ENCODE measurements at places on chromosomes 5 and 9. TPM values are rescaled to one million over a fixed set of nuclear protein-coding genes. Genes with fewer than 3 reads are reported as not detected.
A peak's percentile ranks its signal among the peaks of the same experiment; 100 is the strongest.

GRCh38 chr9:106921341-106921899, 58.5 kb downstream of the ZNF462 start:
- H3K27ac ChIP-seq: no peak overlapping the region
- no peaks in the 10 kb centered on the region for H3K27me3 ChIP-seq
- H3K4me1 ChIP-seq: peaks cover 5% of the 10 kb centered on the region
- H3K4me3 ChIP-seq: no peak overlapping the region

- H3K4me3 ChIP-seq: no peak overlapping the region
- H3K27me3 ChIP-seq: no peaks in the 10 kb centered on the region
- peaks cover 19% of the 10 kb centered on the region for H3K4me1 ChIP-seq
These were observed 10.4 kb downstream of the ENHO start for GRCh38 chr9:34512131-34513078.

DNA sequence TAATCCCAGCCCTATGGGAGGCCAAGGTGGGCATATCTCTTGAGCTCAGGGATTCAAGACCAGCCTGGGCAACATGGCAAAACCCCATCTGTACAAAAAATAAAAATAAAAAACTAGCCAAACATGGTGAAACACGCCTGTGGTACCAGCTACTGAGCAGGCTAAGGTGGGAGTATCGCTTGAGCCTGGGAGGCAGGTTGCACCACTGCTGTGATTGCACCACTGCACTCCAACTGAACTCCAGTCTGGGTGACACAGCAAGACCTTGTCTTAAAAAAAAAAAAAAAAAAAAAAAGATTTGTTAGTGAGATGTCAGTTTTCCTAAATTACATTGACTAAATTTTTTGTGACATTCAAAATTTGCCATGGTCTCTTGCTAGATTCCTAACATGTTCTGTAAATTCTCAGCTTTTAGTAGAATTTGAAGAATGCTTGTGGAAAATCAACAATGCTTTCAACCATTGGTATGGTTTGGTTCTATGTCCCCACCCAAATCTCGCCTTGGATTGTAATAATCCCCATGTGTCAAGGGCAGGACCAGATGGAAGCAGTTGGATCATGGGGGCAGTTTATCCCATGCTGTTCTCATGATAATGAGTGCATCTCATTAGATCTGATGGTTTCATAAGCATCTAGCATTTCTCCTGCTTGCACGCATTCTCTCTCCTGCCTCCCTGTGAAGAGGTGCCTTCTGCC, 236.1 kb downstream of the ARRDC3 start:
- no peaks in the 10 kb centered on the region for H3K4me1 ChIP-seq
- no peak overlapping the region for H3K27ac ChIP-seq
- H3K36me3 ChIP-seq: peaks cover 21% of the 10 kb centered on the region
- H3K4me3 ChIP-seq: no peak overlapping the region

GRCh38 chr9:70519912-70520724, 105.7 kb upstream of the KLF9 start:
- H3K27ac ChIP-seq: no peak overlapping the region
- no peak overlapping the region for H3K4me3 ChIP-seq

- no peak overlapping the region for H3K4me3 ChIP-seq
- H3K4me1 ChIP-seq: no peaks in the 10 kb centered on the region
- DNase-seq: no peak
- no peaks in the 10 kb centered on the region for H3K36me3 ChIP-seq
These were observed 255.1 kb downstream of the MCTP1 start for GRCh38 chr5:95029569-95030366.

- no peak for DNase-seq
- peaks cover 64% of the 10 kb centered on the region for H3K36me3 ChIP-seq
- H3K27me3 ChIP-seq: no peaks in the 10 kb centered on the region
- H3K27ac ChIP-seq: no peak overlapping the region
These were observed 28.3 kb downstream of the IARS1 start for GRCh38 chr9:92265154-92265553.

DNA sequence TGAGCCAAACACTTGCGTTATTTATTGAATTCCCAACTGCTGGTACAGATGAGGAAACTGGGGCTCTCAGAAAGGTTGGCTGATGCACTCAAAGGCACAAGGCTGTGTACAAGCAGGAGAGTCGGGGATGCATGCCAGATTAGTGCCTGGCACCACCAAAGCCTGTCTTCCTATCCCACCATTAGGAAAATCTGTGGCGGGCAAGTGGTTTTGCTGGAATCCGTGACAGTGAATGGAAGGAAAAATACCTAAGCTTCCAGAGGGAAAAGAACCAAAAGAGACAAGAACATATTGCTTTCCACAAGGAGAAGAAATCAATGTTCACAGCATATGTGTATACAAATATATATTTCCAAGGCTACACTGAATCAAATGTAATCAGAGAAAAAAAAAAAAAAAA, 51.1 kb downstream of the PSMB7 start:
- DNase-seq: no peak
- H3K4me1 ChIP-seq: 0 out of 2 replicates have a peak, but pooled peaks cover 3% of the 10 kb centered on the region
- peaks cover 2% of the 10 kb centered on the region for H3K36me3 ChIP-seq
- H3K27ac ChIP-seq: no peak overlapping the region

- no peaks in the 10 kb centered on the region for H3K36me3 ChIP-seq
- no peaks in the 10 kb centered on the region for H3K4me1 ChIP-seq
- no peaks in the 10 kb centered on the region for H3K27me3 ChIP-seq
- H3K27ac ChIP-seq: no peak overlapping the region
- peak; percentile 75 for DNase-seq
- no peak overlapping the region for H3K4me3 ChIP-seq
These were observed 263.2 kb downstream of the DMAC1 start for GRCh38 chr9:7536310-7536939.

DNA sequence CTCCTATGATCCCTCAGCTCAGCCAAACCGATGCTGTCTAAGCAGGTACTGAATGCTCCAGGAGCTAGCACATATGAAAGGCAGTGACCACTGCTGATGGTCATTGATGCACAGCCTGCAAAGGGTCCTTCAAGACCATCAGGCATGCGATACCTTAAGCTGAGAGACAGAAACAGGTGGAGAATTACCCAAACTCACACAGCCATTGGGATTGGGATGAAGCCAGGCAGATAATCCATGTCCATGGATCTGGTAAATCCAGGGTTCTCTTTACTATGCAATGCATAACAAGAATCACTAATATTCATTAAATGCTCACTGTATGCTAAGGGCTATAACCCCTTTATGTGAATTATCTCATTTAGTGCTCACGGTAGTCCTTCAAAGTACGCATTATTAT, 36.2 kb downstream of the RAPGEF1 start:
- H3K27me3 ChIP-seq: no peaks in the 10 kb centered on the region
- no peaks in the 10 kb centered on the region for H3K36me3 ChIP-seq
- peaks cover 4% of the 10 kb centered on the region for H3K4me1 ChIP-seq
- H3K27ac ChIP-seq: peak overlapping the region; percentile 13
- no peak for DNase-seq
- no peak overlapping the region for H3K4me3 ChIP-seq

GRCh38 chr5:141560725-141561483, 57.9 kb downstream of the DIAPH1 start:
- peaks cover 6% of the 10 kb centered on the region for H3K4me1 ChIP-seq
- H3K27me3 ChIP-seq: no peaks in the 10 kb centered on the region
- peak overlapping the region; percentile 86 for H3K27ac ChIP-seq
- peaks cover 40% of the 10 kb centered on the region for H3K36me3 ChIP-seq

DNA sequence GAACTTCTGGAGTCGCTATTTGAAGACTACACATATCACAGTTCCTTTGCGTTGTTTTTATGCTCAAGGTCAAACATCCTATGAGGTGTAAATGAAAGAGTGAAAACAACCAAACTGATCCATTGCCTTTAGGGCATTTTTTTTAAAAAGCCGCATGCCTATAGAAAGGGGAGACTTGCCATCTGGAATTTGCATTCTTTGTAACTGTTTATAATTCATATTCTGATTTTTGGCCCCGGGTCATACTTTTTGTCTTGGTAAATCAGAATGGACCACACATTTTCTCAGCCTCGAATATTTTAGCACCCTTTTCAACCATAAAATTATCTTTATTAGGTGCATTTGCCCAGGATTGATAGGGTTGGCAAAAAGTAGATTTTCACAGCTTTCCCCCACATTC, 188.0 kb downstream of the GOLPH3 start:
- H3K27me3 ChIP-seq: no peaks in the 10 kb centered on the region
- no peak overlapping the region for H3K27ac ChIP-seq
- no peak overlapping the region for H3K4me3 ChIP-seq
- H3K4me1 ChIP-seq: no peaks in the 10 kb centered on the region
- peaks cover 15% of the 10 kb centered on the region for H3K36me3 ChIP-seq

- H3K4me1 ChIP-seq: no peaks in the 10 kb centered on the region
- no peak overlapping the region for H3K27ac ChIP-seq
- no peak overlapping the region for H3K4me3 ChIP-seq
These were observed 94.1 kb downstream of the CDC42SE2 start for GRCh38 chr5:131357739-131358561.

DNA sequence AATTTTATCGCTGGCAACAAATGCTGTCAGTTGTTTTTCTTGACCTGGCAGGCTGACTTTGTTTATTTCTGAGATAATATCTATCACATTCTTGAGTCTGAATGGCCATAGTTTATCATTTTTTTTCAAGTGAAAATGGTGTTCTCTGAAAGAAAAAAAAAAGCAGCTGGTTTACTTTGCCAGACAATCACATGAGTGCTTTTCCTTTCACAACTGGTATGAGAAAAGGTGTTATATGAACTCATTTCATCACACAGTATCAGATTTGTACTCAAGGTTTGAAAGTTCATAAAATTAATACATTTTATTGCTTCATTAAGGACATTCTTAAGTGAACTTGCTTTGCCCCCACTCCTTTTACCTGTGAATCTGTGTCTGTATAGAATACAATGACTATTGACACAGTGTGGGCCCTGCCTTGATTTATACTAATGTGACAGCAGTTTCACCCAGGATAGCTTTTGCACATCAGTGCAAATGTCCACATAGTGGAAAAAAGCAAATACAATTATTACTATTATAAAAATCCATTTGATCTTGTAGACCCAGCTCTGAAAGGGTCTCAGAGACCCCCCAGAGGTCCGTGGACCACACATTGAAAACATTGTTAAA, 33.1 kb upstream of the PRLR start:
- no peak for DNase-seq
- no peak overlapping the region for H3K4me3 ChIP-seq
- no peaks in the 10 kb centered on the region for H3K27me3 ChIP-seq
- peaks cover 26% of the 10 kb centered on the region for H3K36me3 ChIP-seq

CCNO gene
- total RNA-seq: 0.42 TPM

SH3GLB2 gene
- 69.0 TPM for total RNA-seq

IL7R gene
- not detected for total RNA-seq

PHF24 gene
- 0.68 TPM for total RNA-seq

EPB41L4A gene
- total RNA-seq: 4.8 TPM

NACC2 gene
- 11.5 TPM for total RNA-seq

QSOX2 gene
- 25.0 TPM for total RNA-seq

ADCY2 gene
- total RNA-seq: 31.3 TPM

BHMT gene
- total RNA-seq: 0.72 TPM

CCL27 gene
- total RNA-seq: 0.28 TPM

CD274 gene
- total RNA-seq: not detected
